ENCODE measurements at places on chromosomes 11 and 22. TPM values are rescaled to one million over a fixed set of nuclear protein-coding genes. Genes with fewer than 3 reads are reported as not detected.

GRCh38 chr11:612201-612960 is 3.4 kb downstream of the IRF7 start:
- DNase-seq, result peak; percentile 48

The ARHGAP8 gene
- 8.9 TPM for total RNA-seq

The NECTIN1 gene
- total RNA-seq, result 27.4 TPM

The APOL5 gene
- total RNA-seq, result not detected

GRCh38 chr11:133835593-133836548 is 9.4 kb downstream of the SPATA19 start:
- no peak for DNase-seq

DNA sequence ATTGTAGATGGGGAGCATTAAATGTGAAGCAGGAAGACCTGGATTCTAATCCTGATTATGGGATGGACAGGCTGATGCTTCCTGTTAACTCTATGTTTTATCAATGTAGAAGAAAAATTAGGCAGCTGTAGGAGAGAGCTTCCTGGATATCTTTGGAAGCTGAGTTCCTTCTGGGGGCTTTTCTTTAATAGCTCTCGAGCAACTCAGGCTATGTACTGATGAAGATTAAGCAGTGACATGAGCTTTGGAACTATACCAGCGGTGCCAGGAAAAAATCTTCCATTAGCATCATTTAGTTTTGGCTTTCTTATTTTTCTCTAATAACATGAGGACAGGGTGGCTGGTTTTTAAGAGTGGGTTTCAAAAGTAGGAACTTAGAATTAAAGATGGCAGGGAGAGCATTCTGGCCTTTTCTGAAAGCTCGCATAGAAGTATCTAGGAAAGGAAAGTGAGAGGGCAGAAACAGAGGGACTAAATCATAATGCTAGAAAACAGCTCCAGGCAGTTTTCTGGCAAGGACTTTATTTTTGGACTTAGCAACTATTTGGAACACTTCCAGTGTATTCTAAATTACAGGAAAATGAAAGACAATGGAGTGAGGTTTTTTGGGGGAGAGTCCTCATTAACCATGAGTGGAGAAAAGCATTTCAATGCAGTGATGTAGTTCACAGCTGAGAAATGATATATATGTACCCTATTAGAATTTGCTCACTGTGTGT is 69.2 kb upstream of the RRM1 start:
- no peak for DNase-seq

The TMPRSS5 gene
- not detected for total RNA-seq

GRCh38 chr22:46060292-46061123 is 83.5 kb upstream of the WNT7B start:
- no peak for DNase-seq

DNA sequence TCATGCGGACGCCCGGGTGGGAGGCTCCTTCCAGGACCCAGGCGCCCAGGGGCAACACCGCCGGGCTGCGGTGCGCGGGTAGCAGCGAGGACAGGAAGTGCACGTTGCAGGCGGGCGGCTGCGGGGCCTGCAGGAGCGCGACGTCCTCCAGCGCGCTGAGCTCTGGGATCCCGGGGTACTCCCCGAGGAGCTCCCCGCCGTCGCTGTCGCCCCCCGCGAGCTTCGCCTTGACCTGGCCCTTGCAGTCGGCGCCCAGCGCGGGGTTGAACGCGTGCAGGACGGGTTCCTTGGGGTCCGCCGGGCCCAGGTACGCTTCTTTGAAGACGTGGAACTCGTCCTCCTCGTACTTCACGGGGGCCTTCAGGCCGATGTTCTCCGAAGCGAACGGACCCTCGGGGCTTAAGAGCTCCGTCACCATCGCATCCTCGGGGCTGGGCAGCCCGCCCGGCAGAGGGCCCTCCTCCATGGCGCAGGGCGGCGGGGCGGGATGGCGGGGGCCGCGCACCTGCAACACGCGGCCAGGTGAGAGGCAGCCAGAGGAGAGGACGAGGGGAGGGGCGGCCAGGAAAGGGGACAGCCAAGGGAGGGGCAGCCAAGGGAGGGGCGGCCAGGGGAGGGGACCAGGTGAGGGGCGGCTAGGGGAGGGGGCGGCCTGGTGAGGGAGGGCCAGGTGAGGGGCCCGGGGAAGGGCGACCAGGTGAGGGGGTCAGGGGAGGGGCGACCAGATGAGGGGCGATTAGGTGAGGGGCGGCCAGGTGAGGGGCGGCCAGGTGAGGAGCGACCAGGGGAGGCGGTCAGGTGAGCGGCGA is 921 bp downstream of the TESMIN start:
- peak; percentile 71 for DNase-seq

DNA sequence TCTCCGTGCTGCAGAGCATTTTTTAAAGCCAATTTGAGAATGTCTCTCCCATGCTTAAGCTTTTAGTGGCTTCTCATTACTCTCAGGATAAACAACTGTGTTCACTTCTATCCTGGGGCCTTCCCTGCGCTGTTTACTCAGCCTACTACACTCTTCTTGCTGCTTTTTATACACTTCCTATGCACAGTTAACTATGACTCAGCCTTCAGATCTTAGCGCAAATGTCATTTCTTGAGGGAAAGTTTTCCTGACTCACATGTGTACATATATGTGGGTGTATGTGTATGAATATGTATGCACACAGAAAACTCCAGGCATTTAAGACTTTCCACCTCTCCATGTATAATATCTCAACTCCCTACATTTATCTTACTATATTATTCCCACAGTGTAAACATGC is 9.8 kb downstream of the THAP12 start:
- no peak for DNase-seq

The FGF3 gene
- not detected for total RNA-seq

GRCh38 chr22:38292694-38293093 is 19.9 kb upstream of the TMEM184B start:
- DNase-seq, result no peak

The TNKS1BP1 gene
- total RNA-seq, result 11.7 TPM

The RAG1 gene
- 0.84 TPM for total RNA-seq

DNA sequence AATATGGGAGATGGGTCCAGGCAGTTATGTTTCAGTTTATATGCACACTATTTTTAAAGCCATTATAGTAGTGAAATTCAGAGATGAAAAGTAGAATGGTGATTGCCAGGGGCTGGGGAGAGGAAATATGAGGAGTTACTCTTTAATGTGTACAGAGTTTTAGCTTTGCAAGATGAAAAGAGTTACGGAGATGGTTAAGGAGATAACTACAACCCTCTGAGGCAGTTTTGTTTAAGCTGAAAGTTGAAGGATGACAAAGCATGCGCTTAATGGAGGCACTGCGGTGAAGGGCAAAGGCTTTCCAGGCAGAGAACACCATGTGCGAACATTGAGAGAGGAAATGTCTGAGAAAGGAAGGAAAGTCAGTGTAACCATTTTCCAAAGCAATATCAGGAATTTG is 18.2 kb upstream of the BMAL1 start:
- DNase-seq, result no peak

The TRIM49B gene
- total RNA-seq, result not detected

GRCh38 chr22:26573026-26573662 is 16.8 kb downstream of the TPST2 start:
- DNase-seq, result no peak

DNA sequence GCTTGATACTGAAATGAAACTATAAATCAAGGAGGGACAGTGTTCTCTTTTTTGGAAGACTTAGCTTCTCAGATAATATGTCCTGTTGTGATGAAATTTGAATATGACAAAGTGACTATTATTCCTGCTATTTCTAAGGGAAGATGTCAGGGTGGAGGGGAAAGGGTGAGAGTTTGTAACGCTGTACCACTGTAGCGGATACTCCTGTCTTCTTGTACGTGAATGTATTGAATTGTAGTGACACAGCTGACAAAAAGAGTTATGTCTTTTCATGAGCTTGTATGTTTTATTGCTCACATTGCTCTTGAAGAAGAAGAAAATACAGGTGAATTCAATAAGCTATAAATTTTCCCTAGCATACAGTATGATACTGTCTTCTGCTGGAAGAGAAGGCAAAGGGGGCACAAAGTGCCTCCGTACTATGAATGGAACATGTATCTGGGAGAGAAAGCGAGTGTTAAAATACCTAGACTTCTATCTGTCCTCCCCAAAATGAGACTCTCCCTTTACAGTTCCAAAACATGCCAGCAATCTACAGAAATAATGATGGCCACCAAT is 538.5 kb upstream of the LRRC4C start:
- no peak for DNase-seq

DNA sequence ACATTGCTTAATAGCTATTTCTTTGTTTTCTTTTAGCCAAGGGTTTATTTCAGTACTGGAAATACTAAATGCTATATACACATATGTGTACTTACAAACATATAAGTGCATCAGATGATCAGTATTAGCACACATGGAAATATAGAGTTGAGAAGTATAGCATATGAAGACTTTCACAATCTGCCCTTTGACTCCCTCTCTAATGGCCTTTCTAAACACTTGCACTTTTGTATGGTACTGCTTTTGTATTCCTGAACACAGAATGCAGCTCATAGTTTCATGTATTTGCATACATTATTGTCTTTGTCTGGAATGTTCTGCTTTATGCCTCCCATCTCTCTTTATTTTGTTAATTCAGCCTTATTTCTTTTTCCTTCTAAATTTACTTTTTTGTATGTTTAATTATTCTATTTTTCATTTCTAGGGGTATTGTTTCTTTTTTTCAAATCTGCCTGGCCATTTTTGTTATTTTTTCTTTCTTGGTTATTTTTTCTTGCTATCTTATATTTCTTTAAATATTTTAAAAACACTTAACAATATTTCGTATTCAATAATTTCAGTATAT is 28.8 kb downstream of the ACER3 start:
- DNase-seq, result no peak

DNA sequence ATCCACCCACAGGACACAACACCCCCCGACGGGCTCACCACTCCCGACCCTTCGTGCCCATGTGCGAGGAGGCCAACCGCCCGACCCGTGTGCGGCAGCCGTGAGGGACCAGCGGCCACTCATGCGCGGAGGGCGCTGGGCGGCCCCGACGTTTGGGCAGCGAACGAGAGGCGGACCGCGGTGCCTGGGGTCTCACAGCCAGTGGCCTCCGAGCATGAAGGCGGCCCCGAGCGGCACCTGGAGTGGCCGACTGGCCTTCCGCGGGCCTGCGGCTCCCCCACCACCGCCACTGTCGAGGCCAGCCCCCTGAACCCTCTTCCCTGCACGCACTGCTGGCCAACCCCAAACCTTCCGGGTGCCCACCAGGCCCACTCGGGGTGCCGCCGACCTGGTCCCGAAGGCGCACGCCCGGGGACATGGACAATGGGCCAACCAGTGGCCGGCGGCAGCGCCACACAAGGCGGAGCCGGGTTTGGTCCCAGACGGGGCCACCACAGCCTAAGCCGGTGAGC is 4274.9 kb upstream of the OR11H1 start:
- no peak for DNase-seq

DNA sequence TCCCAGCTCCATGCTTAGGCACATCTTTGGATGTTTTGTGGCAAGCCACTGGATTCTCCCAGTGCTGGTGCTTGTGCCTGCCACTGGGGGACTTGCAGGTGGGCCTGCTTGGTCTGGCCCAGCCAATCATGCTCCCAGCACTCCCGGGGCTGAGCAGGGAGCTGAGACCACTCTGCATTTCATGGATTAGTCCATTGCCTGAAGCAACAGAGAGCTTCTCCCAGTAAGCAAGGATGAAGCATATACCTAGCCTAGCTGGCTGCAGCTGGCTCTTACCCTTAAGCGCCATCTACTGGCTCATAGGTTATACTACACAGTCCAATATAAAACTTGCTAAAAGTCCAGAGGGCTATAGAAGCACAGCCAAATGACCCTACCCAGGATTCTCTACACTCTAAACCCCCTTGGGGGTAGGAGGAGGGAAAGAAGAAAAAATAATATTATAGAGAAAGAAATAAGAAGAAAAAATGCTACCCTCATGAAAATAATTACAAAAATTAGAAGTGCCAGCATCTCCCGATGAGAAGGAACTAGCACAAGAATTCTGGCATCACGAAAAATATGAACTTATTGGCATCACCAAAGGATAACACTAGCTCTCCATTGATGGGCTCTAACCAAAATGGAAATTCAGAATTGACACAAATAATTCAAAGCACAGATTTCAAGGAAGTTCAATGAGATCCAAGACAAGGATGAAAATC is 275.3 kb downstream of the C11orf87 start:
- peak; percentile 77 for DNase-seq

The DSCAML1 gene
- 0.06 TPM for total RNA-seq

DNA sequence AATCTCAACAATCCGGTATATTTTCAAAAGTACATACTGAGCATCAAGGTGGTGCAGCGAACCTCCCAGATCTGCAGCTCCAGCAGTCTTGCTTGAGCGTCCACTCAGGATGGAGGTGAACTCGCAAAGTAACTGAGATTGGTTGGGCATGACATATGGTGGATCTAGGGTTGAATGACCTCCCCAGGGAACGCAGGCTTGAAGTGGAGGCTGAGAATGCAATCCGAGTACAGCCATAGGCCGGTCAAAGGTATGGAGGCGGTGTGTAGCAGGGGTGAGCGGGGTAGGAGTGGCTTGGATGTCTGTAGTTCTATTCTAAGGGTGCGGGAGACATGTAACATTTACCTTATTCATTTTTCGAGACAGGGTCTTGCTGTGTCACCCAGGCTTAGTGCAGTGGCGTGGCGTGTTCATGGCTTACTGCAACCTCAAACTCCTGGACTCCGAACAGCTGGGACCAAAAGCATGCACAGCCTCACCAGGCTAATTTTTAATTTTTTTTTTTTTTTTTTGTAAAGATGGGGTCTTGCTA is 631 bp upstream of the C22orf39 start:
- peak; percentile 60 for DNase-seq

DNA sequence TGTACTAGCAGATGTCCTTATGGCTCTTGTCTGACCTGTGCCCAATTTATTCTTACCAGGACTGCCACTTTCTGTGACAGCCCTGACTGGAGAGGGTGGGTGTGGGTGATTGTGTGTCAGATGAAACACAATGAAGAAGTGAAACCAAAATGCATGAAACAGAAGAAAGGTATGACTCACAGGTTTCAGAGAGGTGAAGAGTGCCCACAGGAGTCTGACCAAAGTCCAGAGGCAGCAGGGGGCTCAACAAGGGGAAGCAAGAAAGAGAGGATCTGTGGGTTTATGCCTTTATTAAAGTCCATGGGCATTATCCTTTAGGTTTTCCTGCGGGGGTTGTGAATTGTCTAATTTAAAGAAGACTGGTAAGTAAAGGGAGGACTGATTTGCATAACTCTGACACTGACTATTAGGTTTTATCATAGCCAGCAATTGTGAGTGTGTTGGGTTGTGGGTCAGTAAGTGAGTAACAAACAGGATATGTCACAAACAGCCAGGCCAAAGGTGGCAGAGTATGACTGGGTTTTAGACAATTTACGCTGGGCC is 3.9 kb upstream of the OR4C6 start:
- no peak for DNase-seq

DNA sequence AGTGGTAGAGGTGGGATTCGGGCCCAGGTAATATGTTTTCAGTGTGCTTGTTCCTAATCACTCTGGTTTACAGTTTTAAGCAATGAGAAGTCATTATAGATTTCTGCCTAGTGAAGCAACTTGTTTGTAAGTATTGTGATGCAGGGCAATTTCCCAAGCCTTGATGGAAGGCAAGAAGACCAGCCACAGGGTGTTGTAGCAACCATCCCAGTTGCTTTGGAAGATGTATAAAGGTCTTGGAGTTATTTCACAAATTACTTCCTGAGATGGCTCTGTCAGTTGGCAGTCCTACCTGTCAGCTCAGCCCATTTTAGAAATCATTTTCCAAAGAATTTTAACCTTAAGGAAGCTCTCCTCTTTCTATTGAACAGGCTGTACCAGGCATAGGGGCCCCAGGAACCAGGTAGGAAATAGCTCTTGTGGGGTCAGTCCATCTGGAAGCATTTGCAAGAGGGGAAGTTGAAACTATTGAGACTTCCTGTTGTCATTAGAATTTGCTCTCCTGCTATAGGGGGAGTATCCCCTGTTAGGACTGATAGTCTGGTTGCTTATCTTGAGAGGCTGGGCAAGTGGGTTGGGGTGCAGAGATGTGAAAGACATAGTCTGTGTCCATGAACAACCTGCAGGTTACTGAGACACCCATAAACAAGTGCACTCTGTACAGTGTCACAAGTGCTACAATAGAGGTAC is 47.9 kb downstream of the STIM1 start:
- DNase-seq, result no peak
